ENCODE measurements at places on chromosomes 4 and X.

- DNase-seq: no peak
These were observed 593 bp downstream of the ELF4 start for GRCh38 chrX:130109429-130110378.

- no peak for DNase-seq
These were observed 1919.8 kb upstream of the AGA start for GRCh38 chr4:179361978-179362486.

- DNase-seq: peak; percentile 50
These were observed at the start of gene DCHS2 for GRCh38 chr4:154491341-154492271. DCHS2 (minus strand) TSS chr4:154491799; CDS start chr4:154491355, 444 bp downstream.

DNA sequence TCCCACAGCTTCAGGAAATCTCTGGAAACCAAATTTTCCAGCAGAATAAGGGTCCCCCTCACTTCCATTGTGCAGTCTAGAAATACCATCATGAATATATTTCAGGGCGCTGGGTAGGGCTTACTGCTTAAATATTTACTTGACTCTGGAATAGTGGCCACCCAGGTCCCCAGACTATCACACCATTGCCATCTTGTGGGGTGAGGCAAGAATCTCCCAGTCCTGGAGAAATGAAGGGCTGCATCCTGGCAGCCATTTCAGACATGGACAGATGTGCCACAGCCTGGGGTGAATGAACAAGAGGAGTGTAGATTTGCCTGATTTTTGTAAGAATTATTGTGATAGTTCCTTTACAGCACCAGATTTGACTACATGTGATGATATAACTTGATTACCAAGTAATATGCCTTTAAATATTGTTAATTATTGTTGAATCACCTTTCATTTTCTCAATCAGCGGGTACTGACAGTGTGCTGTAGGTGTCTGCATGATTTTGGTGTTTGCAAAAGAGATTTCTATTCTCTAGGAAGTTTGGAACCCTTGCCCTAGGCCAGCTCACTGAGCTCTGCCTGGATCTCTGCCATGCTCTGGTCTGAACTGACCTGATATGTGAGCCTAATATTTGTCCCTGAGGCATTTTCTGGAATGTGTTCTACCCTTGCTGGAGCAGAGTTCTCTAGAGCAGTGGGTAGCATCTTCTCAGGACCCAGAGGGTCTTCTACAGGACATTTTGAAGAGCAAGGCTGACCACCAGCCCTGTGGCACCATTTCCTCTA lies 183.4 kb downstream of the KIT start:
- DNase-seq: no peak

GRCh38 chr4:31272331-31273061 lies 552.3 kb downstream of the PCDH7 start:
- no peak for DNase-seq

GRCh38 chrX:110008011-110008635 lies 5.2 kb downstream of the TMEM164 start:
- DNase-seq: no peak

DNA sequence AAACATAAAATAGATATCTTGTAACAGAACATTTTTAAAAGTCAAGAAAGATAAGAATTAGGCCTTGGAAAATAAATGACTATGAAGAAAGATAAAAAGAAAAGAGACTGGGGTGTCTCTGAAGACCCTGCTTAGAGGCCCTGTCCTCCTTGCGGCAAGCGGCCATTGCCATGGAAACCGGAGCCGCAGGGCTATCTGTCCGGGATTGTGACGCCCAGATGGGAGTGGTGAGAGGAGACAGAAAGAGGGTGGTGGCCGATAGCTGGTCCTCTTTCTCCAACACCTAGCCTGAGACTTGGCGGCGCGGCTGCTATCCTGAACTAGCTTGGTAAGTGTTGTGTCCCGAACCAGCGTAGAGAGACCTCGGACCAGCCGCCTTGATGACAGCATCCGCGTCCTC lies at the start of gene DUSP21:
Gene DUSP21, plus strand, starts transcription at position 269 of the 400 bp plus-strand sequence. Its CDS starts 112 bp downstream, at position 381.
- DNase-seq: no peak

GRCh38 chr4:112279882-112280315 lies 5.8 kb downstream of the TIFA start:
- no peak for DNase-seq

- no peak for DNase-seq
These were observed 21.2 kb downstream of the KLF3 start for GRCh38 chr4:38684951-38685844.

GRCh38 chrX:129719931-129720530 lies 18.7 kb upstream of the XPNPEP2 start:
- DNase-seq: no peak

- DNase-seq: no peak
These were observed 1039.9 kb downstream of the GLUD2 start for GRCh38 chrX:122087341-122087740.

DNA sequence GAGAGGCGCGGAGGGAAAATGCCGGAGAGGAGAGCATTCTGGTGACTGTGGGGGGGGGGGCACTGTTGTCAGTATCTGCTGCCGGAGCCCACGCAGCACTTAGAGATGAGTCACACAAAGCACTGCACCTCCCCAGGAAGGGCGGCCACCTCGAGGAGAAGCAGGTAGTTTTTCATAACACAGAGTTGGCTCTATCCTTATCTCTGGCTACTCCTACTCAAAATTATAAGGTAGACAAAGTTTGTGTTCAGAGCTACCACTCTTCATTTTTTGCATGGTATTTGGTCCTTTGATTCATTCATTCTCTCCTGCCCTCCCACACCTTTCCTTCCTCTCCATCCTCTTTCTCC lies 76.2 kb upstream of the SCOC start:
- no peak for DNase-seq

DNA sequence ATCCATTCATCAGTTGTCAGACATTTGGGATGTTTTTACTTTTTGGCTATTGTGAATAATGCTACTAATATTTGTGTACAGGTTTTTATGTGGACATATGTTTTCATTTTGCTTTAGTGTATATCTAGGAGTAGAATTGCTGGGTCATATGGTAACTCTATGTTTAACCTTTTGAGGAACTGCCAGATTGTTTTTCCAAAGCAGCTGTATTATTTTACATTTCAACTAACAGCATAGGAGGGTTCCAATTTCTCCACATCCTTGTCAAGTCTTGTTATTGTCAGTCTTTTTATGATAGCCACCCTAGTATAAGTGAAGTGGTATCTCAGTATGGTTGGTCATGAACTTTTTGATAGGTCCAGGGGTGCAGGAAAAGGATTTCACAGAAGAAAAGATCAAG lies 114.5 kb upstream of the FAM9C start:
- DNase-seq: no peak

DNA sequence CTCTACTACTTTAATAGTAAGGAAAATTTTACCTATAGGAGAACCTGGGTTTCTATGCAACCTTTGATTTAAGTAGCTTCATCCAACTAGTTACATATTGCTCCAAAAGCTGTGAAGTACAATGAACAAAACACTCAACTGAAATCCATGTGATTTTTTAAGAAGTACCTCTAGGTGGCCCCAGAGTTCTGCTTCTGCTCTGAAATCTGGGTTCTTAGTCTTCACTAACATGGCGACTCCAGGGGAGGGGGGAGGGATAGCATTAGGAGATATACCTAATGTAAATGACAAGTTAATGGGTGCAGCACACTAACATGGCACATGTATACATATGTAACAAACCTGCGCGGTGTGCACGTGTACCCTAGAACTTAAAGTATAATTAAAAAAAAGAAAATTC lies 73.4 kb upstream of the MAGEB2 start:
- DNase-seq: peak; percentile 44

DNA sequence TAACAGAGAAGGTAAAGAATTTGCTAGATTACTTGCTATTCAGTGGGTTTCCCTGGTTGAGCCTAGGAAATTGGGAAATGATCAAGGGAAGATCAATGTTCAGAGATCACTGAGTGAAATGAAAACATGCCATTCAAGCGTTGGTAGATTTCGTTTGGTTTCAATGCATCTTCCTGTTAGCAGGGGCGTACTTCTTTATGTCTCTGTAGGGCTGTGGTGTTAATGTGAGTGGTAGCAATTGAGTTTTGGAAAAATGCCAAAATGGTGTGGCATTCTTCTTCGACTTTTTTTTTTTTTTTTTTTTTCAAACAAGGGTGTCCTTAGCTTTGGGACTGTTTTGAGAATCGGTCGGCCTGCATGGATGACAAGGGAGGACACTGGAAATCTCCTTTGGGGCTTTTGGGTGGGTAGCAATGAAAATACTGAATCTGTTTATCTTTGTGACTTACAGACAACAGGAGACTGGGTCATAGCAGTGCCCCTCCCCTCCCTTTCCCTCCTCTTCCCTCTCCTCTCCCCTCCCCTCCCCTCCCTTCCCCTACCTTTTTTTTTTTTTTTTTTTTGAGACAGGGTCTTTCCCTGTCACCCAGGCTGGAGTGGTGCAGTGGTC lies 50.4 kb downstream of the SPRY1 start:
- no peak for DNase-seq

GRCh38 chr4:150250293-150250997 lies 172.2 kb downstream of the DCLK2 start:
- no peak for DNase-seq

DNA sequence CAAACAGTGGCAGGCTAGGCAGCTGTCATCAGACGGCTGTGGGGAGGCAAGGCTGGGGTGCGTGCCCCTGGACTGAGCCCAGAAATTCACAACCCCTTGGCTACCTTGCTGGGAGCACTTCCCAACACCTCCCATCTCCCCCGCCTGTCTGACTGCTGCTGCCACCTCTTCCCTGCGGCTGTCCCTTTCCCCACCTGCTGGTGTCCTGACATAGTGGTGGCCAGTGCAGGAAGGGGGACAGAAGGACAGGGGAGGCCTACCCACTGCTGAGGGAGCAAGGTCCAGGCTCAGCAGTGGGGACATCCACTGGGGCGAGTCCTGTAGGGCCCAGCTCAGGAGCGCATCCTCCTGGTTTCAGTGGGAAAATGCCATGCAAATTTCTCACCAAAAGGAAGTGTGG lies 3.4 kb downstream of the ABCD1 start:
- no peak for DNase-seq

DNA sequence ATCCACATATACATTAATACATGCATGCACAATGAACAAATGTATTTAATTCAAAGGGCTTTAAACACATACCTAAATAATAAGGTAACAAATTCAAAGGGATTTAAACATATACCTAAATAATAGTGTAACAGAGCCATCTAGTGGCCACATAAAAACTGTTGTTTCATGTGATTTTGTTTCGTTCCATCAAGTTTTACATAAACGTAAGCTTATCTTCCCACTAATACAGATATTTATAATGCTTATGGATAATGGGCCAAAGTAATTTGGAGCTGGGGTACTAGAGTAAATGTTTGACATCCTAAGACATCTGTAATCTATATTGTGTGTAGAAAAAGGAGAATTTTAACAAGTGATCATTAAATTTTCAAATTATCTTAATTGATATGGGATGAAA lies 82.3 kb downstream of the PRSS12 start:
- DNase-seq: peak; percentile 37

DNA sequence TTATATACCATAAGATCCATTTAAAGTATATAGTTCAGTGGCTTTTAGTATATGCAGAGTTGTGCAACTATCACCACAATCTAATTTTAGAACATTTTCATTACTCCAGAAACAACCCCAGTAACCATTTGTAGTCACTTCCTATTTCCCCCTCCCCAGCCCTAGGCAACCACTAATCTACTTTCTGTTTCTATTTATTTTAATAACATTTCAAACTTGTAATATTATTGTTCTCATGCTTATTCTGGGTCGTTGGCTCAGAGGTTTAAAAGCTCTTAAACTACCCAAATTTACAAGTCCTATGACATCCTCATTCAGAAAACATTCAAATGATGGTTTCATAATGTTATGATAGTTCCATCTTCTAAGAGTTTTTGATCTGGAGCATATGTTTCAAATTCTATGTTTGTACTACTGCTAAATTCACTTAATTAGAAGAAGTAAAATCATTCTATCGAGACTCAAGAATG lies 18.4 kb downstream of the XIAP start:
- no peak for DNase-seq

DNA sequence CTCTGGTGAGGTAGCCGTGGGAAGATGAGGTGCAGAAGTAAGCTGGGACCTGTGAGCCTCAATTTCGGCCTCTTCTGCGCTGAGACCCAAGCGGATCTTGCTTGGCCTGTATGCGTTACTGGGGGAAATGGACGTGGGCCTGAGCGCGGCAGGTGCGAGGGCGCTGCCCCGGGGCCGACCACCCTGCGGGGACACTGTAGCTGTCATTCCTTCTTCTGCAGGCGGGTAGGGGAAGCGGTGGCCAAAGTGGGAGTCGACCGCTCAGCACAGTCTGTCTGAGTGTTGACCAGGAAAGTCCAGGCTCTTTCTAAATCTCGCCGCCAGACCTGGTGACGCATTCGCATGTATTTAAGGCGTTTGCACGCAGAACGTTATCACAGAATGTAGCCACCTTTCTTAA lies 3.3 kb upstream of the LRAT start:
- no peak for DNase-seq

DNA sequence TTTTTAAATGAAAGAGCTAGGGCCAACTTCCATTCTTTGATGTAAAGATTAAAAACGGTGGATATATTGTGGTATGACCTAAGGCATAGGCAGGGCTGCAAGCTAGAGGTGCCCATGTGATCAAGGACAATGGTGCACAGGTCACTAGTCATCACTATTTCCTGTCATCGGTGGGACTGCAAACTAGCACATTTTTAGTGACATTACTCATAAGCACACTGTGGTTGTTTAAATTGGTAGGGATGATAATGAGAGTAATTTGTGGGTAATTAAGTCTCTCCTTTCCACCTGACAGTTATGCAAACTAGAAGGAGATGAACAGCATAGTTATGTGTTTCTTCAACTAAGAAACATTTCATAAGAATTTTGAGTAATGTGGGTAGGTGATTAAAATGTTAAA lies 85.4 kb downstream of the GPRIN3 start:
- no peak for DNase-seq

- DNase-seq: no peak
These were observed 14.1 kb upstream of the CYTL1 start for GRCh38 chr4:5033281-5033841.

GRCh38 chr4:105050896-105051295 lies 95.8 kb upstream of the TET2 start:
- no peak for DNase-seq

DNA sequence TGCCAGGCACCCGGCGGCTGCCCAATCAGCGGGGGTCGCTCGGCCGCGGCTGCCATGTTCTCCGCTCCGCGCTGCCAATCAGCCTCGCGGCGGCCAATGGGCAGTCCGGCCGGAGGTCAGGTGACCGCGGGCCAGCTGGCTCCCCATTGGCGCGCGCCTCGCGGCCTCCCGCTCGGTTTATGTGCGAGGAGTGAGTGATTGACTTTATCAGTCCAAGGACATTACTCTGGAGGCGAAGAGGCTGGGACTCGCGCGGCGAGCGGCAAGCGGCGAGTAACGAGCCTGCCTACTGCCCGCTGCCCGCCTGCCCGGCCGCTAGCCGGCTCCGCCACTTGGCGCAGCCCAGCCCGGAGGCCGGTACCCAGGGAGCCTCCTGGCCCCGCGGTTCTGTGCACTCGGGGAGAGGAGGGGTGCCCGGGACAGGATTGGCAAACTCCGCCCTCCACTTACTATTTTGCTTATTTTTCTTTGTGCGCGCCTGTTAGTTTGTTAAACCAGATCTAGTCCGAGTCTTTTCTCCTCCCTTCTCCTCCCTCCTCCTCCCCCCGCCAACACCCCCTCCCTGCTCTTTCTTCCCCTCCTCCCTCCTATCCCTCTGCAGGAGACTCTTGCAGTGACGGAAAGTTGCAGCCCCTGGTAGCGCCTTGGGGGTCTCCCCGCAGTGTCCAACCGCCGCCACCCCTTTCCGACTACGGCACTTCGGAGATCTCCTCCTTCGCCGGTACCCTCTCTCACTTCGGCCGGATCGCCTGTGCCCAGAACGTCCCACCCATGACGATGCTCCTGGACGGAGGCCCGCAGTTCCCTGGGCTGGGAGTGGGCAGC lies at the start of gene ZIC3:
Gene ZIC3, plus strand, starts transcription at position 207 of the 825 bp plus-strand sequence. Its CDS starts 565 bp downstream, at position 772.
- DNase-seq: no peak

- no peak for DNase-seq
These were observed 1055.8 kb upstream of the DIAPH2 start for GRCh38 chrX:95628796-95629195.

GRCh38 chr4:1749826-1750225 lies 28.5 kb downstream of the TACC3 start:
- no peak for DNase-seq

Data from GM13977 (cell line).